CD4-positive, alpha-beta T cell treated with Interleukin-6 for 4 hours (primary cell): ENCODE measurements at places on chromosomes 3 and 15.

DNA sequence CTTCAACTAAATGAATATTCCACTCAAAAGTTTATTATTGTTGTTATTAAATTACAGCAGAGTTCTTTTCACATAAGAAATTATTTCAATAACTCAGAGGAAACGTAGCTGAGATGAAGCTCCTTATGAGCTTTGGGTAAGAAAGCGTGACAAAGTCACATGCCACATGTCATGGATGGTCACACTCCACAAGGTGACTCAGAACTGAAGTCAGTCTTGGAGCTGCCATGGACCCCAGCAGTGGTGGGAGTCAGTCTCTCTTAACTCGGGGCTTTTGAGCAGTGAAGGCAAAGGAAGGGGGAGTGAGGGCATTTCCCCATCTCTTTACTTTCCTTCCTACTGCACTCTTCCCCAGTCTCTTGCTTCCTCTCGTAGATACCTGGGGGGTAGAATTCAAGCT, 87.5 kb upstream of the FAM3D start:
- DNase-seq, result no peak

DNA sequence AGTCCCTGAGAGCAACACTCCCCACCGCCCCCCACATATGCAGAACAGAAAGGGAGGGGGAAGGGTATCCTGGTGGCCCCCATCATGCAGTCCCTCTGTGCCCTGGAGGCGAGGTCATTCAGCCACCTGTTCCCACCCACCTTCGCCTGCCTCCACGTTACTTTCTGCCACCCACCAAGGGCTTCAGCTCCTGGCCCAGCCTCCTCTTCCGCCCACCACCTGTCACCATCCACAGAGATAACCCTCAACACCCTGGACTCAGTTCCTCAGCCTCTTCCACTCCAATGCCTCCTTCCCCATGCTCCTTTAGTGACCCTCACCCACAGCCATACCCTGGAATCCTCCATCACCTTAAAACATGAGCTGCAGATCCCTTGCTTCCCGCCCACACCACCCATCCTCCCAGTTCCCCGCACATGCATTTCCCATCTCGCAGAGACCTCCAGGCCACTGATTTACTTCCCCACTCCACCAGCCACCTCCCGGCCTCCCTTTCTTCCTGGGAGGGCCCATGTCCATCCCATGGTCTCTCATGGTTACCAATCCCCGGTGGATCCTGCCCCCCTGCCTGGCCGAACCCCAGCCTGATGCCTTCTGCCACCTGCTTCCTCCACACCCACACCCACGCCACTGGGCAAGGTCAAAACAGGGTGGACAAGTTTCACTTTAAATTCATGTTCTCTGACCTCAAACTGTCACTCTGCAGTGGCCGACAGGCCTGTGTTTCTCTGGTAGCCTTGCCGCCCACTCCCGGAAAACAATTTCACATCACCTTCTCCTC, 18.2 kb downstream of the HOMER2 start:
- no peak for DNase-seq

DNA sequence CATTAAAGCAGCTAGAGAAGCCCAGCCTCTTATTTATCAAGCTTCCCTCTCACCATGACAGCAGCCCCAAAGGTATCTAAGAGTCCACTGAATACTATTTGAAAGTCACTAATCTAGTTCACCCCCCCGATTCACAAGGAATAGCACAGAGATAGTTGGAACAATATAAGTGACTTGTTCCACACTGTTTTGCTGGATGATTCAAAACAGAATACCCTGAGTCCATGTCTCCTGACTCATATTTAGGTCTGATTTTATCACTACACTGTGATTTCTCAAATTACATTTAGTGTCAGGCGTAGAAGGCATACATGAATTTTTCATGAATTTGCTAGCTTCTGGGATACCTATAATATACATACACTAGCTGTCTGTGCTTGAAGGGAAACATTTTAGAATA, 18.7 kb upstream of the EOGT start:
- no peak for DNase-seq

DNA sequence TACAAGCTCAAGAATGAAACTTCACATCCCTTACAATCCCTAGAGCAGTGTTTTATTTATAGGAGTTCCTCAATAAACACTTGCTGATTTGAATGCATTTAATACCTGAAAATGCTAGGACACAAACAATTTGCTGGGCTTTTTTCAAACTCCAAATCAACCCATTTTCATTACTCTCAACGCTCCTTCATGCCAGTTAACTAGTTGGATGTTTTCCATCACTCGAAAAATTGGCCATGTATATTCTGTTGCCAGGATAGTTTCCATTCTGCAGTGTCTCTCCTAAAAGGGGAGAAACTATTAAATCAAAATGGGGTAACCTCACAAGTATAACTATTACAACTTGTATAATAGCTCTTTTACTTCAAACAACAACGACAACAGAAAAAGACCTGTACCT, 1.2 kb downstream of the GBE1 start:
- DNase-seq, result no peak

GRCh38 chr3:105791919-105792786, 76.7 kb downstream of the CBLB start:
- DNase-seq, result no peak

- no peak for DNase-seq
These were observed 733.0 kb upstream of the DPPA4 start for GRCh38 chr3:110070161-110070916.

DNA sequence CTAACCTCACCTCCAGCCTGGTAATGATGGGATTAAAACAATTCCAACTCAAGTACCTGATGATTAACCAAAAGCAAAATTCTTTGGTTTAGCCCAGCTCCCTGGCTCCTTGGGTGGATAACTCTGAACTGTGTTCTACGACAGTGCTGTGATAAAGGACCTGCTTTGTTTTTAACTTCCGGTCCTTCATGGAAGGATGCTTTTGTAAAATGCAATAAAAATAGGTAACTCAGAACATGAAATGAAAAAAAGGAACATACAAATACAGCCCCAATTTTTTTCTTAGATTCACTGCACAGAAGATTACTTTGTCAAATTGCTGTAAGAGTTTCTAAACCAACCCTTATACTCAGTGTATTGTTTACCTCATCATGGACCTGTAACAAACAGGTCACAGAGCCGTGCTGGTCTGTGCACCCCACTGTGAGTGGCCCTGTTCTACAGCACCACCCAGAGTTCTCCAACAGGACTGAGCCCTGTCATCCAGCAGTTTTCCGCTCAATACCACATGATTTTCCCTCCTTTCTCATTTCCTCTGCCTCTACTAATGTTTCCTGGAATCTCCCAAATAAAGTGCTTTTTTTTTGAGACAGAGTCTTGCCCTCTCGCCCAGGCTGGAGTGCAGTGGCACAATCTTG, 4.9 kb upstream of the PCYT1A start:
- no peak for DNase-seq
